Stimulated activated CD4-positive, alpha-beta T cell treated with anti-CD3 and anti-CD28 coated beads, Interleukin-4, amount 100 ng/mL, for 48 hours (primary cell): ENCODE measurements at places on chromosomes 11 and 22.

DNA sequence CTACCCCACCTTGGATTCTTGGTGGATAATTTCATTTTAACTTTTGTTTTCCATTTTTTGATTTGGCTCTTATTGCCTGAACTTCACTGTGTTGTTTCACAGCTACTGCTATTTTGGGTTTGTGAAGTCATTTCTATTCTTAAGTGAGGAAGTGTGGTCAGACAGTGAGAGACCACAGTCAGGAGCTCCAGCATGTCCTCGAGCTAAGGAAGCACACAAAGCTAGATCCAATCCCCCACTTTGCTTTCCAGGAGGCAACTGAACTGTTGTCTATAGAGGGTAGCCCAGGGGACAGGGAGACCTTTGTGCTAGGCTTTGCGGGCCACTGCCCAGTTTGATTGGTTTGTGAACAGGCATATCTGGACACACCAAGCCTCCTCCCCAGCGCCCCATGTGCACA lies 251.8 kb upstream of the KIRREL3 start:
- DNase-seq = no peak

GRCh38 chr11:68381716-68382115 lies 69.3 kb downstream of the LRP5 start:
- no peak for DNase-seq

GRCh38 chr22:40703174-40703573 lies 23.9 kb downstream of the MCHR1 start:
- DNase-seq = no peak

DNA sequence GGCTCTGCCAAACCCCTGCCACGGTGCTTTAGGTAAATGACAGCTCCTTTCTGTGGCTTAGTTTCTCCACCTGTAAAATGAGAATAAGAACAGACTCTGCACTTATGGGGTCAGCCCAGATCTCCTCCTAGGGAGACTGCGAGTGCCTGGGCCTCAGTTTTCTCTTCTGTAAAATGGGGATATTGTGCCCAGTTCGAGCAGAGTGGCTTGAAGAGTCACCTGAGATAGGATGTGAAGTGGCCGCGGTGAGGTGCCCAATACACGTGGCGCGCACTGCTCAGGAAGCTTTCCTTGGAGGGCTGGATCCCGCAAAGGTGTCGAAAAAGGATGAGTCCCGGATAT lies 473 bp upstream of the EMID1 start:
- no peak for DNase-seq

DNA sequence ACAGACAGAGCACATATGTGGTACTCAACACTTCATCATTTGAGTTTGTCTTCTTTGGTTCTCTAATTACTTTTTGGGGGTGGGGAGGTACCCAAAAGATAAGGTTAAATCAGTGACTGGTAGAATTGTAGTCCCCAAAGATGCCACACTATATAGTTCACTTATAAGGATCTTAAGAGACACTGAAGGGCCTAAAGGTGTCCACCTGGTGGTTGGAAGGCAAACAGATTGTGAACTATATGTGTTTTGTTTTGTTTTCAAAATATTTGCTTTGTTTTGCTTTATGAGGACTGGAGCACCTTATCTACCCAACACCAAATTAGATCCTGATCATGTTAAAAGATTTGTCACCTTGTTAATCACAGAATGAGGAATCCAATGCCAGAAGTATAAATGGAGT lies 136.1 kb downstream of the DCDC1 start:
- no peak for DNase-seq

DNA sequence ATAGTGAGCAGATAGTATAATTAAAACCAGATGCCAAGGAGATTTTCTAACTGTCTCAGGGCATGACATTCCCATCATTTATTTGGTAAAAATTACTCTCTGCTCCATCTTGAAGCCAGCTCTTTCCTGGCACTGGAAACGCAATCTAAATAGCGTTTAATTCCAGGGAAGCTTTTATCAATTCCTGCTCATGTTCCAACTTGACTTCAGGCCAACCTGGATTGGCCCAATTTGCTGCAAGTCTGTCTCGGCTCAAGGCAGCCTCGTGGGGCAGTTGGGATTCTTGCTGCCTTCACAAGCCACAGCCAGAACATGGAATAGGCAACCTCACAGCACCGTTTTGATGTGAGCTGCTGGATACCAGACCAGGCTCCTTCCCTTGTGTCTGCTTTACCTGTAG lies 1255.9 kb downstream of the TBC1D22A start:
- DNase-seq = no peak

DNA sequence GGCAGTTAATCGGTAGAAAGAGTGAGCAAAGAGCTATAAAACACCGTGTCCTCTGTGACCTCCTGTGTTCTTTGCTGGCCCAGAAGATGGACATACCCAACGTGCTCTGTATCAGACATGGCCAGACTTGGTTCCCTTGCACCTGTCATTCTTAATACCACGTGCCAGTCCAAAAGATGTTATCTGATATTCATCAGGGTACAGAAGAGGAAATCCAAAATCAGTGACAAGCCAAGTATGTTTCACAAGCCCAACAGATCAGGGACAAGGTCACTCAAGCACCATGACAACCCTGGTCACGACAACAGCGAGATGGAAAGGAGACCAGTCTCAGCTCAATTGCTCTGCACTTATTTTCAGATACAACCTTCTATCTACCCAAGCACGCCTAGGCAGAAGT lies 3.4 kb downstream of the LRP4 start:
- DNase-seq = no peak

GRCh38 chr11:9280655-9281301 lies 15.6 kb upstream of the DENND5A start:
- peak; percentile 45 for DNase-seq

DNA sequence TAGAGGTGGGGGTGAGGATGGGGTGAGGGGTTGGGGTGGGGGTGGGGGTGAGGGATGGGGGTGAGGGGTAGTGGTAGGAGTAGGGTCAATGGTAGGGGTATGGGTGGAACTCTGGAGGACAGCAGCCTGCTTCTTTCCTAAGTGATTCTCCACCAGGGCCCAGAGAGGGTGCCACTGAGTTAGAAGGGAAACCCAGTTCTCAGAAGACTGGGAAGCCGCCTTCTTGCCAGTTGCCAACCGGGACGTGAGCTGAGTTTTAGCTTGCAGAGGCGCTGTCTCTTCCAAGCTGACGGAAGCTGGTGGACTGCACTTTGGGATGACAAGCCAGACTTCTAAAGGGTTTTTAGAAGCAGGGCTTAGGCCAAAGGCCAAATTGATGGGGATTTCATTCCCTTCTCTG lies 104.4 kb downstream of the NAT10 start:
- DNase-seq = no peak

- DNase-seq = no peak
Observed at GRCh38 chr22:46929046-46929709, 166.7 kb downstream of the TBC1D22A start.

DNA sequence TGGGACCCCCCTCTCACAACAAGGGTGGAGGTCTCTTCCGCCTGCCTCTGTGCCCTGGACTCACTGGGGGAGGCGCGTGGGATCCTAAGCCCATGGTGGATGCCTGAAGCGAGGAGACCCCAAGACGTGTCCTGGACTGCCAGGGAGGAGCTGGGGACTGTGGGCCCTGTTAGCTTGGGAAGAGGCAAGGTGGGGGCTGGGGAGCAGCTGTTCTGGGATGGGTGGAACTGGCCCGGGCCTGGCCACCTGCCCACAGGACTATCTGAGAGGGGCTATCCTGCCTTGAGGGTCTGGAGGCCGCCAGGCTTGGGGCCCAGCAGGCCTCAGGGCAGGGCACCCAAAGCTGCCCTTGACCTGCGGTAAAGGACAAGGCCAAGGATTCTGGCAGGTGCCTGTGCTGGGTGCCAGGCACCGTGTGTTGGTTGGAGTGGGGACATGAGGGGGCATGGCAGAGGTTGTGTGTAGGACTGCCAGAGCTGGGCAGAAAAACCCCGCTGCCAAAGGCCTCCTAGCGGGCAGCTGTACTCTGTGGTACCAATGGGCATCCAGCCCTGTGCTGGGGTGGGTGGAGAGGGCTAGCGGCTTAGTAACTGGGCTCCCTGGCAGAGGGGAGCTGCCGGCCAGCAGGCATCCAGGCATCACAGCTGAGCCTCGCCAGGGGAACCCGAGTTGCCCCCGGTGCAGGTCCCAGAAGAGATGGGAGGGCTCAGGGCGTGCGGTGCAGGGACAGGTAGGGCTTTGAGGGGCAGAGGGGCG lies 670 bp downstream of the LSP1 start:
- DNase-seq = no peak

- no peak for DNase-seq
Observed at GRCh38 chr11:80958987-80959386, 1518.2 kb upstream of the TENM4 start.
